H1 (cell line): ENCODE measurements at places on chromosomes 16 and 17.

- DNase-seq = no peak
Observed at GRCh38 chr17:34386697-34387550, 23.9 kb upstream of the CCL1 start.

- no peak for DNase-seq
Observed at GRCh38 chr17:20281860-20282259, 185.5 kb downstream of the LGALS9B start.

DNA sequence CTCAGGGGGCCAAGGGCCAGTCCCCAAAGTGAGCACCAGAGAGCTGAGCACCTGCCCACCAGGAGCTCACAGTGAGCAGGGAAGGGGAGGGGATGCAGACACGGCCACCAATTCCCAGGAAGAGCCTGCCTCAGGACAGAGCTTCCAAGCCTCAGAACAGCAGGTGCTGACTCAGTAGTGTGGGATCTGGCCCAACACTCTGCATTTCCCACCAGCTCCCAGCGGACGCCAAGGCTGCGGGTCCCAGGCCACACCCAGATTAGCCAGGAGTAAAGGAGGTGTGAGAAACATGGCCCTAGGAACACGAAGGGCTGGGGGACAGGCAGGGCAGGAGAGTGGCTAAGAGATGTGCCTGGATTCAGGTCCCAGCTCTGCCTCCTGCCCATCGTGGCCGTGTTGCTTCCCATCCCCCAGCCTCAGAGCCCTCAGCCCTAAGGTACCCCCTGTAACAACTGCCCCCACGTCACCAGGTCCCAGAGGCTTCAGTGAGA is 28.4 kb upstream of the EIF1 start:
- no peak for DNase-seq

- no peak for DNase-seq
Observed at GRCh38 chr17:80260791-80261158, at the start of gene RNF213. RNF213 (plus strand) TSS chr17:80260852; CDS start chr17:80263682, 2,830 bp downstream.

DNA sequence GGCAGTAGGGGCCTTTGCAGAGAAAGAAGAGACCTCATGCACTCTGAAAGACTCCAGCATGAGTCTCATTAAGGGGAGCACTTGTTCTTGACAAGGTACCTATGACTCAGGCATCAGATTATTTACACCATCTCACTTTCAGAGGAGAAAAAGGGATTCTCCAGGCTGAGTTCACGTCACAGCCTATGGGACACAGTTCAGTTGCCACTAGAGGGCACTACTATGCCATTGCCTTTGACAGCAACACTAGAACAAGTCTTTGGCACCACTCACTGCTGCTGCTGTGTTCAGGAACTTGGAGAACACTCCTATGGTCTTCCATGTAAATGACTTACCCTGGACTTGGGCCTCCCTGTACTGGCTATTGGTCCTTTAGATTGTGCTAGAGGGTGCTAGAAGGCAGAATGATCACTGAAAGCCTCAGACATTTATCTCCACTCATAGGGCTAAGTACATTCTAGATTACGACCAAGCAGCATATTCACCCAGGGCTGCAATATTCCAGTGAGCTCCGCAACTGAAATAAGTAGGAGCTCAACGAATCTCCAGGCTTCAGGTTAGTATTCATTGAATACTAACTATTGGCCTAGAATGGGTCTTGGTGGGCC is 225.1 kb upstream of the CA10 start:
- DNase-seq = peak; percentile 66

- no peak for DNase-seq
Observed at GRCh38 chr16:10362077-10362863, 23.6 kb upstream of the ATF7IP2 start.

DNA sequence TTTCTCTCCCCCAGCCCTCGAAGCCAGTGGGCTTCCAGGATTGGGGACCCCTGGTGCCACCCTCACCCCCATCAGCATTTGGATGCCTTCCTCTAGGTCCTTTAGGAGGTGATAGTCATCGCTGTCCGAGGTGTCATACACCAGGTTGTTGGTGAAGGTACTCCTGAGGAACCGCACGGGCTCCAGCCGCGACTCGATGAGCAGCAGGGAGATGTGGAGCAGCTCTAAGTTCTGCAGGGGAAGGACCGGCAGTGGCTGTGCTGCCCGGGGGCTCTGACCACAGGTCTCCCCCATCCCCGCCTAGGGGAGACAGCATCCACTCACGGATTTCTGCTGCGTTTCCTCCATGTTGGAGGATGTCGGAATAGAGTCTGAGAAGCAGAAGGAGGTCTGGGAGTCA is 962 bp downstream of the CSHL1 start:
- DNase-seq = no peak
